ENCODE measurements at places on chromosomes 1 and 21. TPM values are rescaled to one million over a fixed set of nuclear protein-coding genes. Genes with fewer than 3 reads are reported as not detected.

Gene REN
- 80.3 TPM for polyA plus RNA-seq

Gene CHI3L2
- 0.28 TPM for polyA plus RNA-seq

Gene TMEM269
- 1.1 TPM for polyA plus RNA-seq

Gene SELL
- polyA plus RNA-seq, result 2.0 TPM

Gene KCNK1
- 11.5 TPM for polyA plus RNA-seq

Gene TMCO4
- 18.0 TPM for polyA plus RNA-seq

Gene S100A7A
- polyA plus RNA-seq, result not detected

Gene TRIM58
- 1.3 TPM for polyA plus RNA-seq

Gene F13B
- polyA plus RNA-seq, result not detected

Gene PIK3CD
- polyA plus RNA-seq, result 7.5 TPM

Gene LRRC38
- polyA plus RNA-seq, result 0.11 TPM

Gene SPATA46
- polyA plus RNA-seq, result 0.90 TPM

Gene VHLL
- polyA plus RNA-seq, result not detected

Gene SPATA1
- polyA plus RNA-seq, result 1.6 TPM

Gene RAD54L
- 12.6 TPM for polyA plus RNA-seq

Gene LRRN2
- polyA plus RNA-seq, result 14.2 TPM

Gene C8A
- not detected for polyA plus RNA-seq

Gene PDPN
- polyA plus RNA-seq, result 18.6 TPM

Gene AIM2
- polyA plus RNA-seq, result 0.32 TPM

Gene PAQR7
- 38.4 TPM for polyA plus RNA-seq

Gene TCHHL1
- polyA plus RNA-seq, result not detected

Gene SDCCAG8
- polyA plus RNA-seq, result 48.9 TPM

Gene DCST2
- 1.3 TPM for polyA plus RNA-seq

Gene PDC
- 0.39 TPM for polyA plus RNA-seq

Gene KRTAP21-2
- not detected for polyA plus RNA-seq

Gene UTS2
- 0.24 TPM for polyA plus RNA-seq

Gene AGT
- 41.2 TPM for polyA plus RNA-seq

Gene NECTIN4
- polyA plus RNA-seq, result 4.0 TPM

Gene RGS1
- polyA plus RNA-seq, result 2.6 TPM

Gene KRTAP13-2
- polyA plus RNA-seq, result not detected

Gene DYRK3
- 8.6 TPM for polyA plus RNA-seq

Gene GCSAML
- polyA plus RNA-seq, result 1.5 TPM

Gene ATP1A4
- polyA plus RNA-seq, result 0.11 TPM

Gene TSSK3
- 3.6 TPM for polyA plus RNA-seq

Gene LENEP
- 0.53 TPM for polyA plus RNA-seq

Gene GPA33
- 1.0 TPM for polyA plus RNA-seq

Gene KDM1A
- polyA plus RNA-seq, result 138 TPM

Gene RNF186
- polyA plus RNA-seq, result 0.27 TPM

Gene TLR5
- polyA plus RNA-seq, result 6.0 TPM
